ENCODE measurements at places on chromosomes 11 and 22.

GRCh38 chr11:134406264-134407185, 5.5 kb downstream of the B3GAT1 start:
- no peak for DNase-seq

- no peak for DNase-seq
Observed at GRCh38 chr11:64113462-64113780, 52.5 kb downstream of the MACROD1 start.

DNA sequence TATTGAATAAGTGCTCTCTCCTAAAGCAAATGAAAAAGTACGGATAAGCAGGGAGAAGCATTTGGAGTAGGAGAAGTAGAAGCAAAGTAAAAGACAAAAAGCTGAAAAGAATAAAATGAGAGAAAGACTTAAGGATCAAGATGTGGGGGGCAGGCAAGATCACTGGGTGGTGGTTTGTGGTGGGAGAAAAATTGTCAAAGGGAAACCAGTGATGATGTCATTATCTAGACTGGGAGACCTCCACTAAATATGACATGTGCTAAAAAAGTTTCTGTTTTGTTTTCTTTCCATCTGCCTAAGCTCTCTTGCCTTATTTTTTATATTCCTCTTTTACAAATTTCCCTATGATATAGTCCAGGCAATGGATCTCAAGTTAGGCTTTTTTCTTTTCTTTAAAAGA, 14.8 kb upstream of the MAML2 start:
- DNase-seq = no peak

GRCh38 chr22:37328017-37328416, 45.7 kb downstream of the CYTH4 start:
- DNase-seq = no peak

DNA sequence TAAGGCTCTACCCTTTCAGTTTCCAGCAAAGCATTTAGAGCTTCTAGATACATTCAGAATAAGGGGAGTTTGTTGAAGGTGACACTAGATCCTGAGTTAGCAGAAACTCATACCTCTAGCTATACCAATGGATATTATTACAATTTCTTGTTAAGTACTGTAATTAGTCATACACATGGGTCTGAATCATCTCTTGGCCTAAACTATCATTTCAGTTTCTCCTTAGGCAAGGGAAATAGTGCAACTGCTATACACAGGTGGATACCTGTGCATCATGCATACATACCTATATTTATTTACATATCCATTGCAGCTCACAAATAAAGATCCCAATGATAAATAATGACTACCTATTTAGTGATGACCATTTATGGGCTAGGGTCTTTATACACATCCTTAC, 45.1 kb upstream of the PAX6 start:
- no peak for DNase-seq

DNA sequence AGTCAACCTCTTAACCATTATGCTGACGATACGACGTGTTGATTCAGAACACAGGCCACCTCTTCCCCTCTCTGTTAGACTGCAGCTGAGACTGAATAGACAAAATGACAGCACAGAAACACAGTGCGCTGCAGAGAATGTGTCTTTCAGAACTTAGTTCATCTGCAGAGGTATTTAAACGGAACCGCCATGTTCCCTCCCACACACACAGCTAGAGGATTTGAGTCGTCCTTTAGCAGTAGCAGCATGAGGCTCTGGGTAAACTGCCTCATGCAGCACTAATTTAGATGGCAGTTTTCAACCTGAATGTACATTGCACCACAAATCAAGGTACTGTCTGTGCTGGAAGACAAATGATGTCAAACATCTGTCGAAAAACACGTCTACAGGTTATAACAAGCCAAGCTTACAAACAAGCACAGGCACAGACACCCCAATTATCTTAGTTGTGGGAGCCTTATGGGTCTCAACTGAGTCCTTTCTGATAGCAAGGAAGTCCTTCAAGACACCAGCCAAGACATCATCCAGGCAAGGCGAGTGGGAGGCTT, 76.6 kb upstream of the LRRC4C start:
- DNase-seq = no peak

Measured in stimulated activated CD8-positive, alpha-beta memory T cell treated with anti-CD3 and anti-CD28 coated beads, Interleukin-7, amount 100 ng/mL, for 48 hours (primary cell).